ENCODE measurements at places on chromosomes 16 and 17.

DNA sequence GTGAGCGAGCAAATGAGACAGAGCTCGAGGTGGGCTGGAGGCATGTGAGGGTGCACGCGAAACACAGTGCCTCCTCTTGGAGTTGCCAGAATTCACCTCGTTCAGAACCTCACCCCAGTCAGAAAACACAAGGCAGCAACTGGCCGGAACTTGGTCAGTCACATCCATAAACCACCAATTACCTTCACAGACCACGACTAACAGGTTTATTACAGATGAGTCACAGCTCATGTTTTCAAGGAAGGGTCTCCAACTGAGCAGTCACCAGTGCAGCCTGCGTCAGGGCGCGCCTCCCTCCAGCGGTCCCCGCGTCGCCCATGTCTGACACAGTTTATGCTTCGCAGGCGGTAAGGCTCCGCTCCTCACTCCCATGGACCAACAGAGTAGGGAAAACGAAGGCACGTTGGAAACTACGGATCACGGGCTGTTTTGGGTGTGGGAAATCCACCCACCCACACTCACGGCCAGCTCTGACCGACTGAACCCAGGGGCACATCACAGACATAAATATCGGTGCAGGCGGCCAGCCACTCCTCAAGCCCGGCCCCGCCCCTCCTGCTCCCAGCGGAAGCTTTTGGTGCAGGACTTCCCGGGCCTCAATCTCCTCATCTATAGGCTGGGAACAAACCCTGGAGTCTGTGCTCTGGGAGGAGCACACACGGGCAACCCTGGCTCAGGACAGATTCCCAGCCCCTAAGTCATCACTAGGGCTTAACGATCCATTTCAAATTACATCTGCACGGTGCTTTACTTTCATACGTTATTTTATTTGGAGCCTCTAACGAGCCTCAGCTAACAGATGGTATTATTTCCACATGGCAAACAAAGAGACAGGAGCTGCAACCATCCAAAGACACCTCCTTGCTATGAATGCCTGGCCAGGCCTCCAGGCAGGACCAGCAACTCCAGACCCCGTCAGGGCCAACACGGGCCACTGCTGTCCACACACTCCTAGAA, 126.3 kb downstream of the ZNF778 start:
- peak; percentile 22 for DNase-seq

- no peak for DNase-seq
These were observed 267.1 kb downstream of the C16orf95 start for GRCh38 chr16:87050142-87050541.

DNA sequence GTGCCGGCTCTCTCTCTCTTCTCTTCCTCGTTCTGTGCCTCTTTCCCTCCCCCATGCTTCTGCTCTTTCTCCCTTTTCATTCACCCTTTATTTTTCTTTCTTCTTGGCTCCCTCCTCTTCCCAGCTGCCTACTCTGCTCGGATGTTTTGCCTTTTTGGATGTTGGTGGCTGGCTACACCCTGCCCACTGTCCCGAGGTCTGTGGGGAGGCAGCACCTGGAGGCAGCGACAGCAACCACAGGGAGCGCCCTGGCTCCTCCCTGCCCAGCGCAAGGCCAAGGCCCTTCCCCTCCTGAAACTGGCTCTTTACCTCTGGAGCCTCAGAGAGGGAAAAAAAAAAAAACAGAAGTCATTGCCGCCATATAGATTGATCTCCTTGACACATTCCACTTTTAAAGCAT, 20.0 kb downstream of the CLUAP1 start:
- no peak for DNase-seq

GRCh38 chr17:49122566-49122965, 10.0 kb upstream of the B4GALNT2 start:
- DNase-seq, result no peak

- DNase-seq, result no peak
These were observed 68.7 kb downstream of the IRX6 start for GRCh38 chr16:55392701-55393100.

GRCh38 chr16:87017371-87018012, 299.7 kb downstream of the C16orf95 start:
- no peak for DNase-seq

- no peak for DNase-seq
These were observed 115.4 kb downstream of the USP22 start for GRCh38 chr17:20927308-20927977.

DNA sequence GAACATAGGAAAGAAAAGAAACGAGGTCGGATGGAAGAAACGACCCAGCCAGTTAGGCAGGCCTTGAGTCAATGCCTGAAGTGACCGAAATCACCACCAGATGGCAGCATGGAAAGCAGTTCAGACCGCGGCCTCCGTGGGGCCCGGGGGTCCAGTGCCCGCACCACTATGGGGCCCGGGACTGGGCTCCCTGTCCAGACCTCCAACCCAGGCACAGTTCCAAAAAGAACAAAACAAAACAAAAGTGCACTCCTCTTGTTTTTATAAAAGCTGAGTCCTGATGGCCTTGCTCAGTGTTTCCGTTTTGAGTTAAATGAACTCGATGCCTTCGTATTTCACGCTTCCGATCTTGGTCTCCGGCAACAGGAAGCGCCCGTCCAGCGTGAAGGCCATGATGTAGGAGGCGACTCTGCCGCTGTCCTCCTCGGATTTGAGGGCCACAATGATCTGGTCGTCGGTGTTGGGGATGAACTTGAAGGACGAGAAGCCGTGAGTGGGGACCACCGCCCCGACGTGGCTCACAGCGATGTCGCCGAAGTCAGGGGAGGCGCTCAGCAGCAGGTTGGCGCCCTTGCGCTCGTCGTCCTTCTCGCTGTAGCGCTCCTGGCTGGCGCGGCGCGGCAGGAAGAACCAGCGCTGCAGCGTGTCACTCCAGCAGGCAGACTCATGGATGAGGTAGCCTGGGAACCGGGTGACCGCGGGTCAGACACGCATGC, 13.7 kb upstream of the LGALS3BP start:
- DNase-seq, result no peak

- DNase-seq, result no peak
These were observed 31.7 kb upstream of the CDH11 start for GRCh38 chr16:65153365-65154105.

GRCh38 chr17:885971-886571, 93.5 kb downstream of the NXN start:
- no peak for DNase-seq

- no peak for DNase-seq
These were observed 39.9 kb downstream of the MSI2 start for GRCh38 chr17:57296231-57296630.

- DNase-seq, result peak; percentile 89
These were observed at the start of the genes SGSH and SLC26A11 for GRCh38 chr17:80220054-80220735. Gene SGSH, minus strand, starts transcription at chr17:80220333. Its CDS starts 20 bp downstream, at chr17:80220313. Gene SLC26A11, plus strand, starts transcription at chr17:80220427. Its CDS starts 1,134 bp downstream, at chr17:80221561.

DNA sequence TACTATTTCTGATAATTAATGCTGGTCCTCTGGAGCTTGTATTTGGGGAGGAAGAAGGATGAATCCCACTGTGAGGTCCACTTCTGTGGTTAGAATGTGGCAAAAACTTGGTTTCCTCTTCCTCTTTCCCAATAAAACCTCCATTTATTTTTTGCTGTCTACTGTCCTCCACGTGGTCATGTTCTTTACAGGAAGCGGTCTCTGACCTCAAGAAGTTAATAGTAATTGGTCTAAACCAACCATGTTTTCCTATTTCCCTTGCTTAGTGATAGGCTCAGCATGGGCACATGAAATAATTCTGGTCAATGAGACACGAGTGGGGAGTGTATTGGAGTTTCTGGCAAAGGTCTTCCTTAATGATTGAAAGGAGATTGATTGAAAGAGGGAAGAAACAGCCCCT, 33.9 kb downstream of the CHP2 start:
- DNase-seq, result no peak

GRCh38 chr16:2860826-2861567, 3.0 kb upstream of the PRSS22 start:
- DNase-seq, result no peak

DNA sequence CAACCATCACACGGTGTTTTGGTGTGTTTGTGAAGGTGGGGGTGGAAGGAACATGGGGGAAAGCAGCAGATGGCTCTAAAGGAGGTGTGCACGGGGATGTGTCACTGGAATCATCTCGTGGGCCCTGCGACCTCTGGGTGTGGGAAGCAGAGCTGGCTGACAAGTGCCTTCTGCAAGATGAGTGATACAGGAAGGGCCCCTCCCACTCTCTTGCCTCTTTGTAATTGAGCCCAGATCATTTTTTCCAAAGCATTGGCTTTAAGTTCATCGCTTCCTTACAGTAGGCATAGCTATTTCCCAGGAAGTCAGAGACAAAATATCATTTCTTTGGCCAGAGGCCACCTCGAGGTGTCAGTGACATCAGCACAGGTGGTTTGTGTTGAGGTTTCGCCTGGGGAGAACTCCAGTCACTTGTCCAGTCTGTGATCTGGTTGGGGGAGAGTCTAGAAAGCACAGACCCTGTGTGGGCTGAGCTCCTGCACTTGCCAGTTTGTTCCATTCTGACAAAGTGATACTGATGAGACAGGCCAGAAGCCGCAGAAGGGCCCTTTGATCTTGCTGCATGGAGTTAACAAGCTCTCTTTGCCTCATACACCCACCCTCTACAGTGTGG, 20.6 kb upstream of the SNTB2 start:
- DNase-seq, result no peak

Data from lower lobe of right lung (tissue), 2 donors.